ENCODE measurements at places on chromosomes 11 and 22. TPM values are rescaled to one million over a fixed set of nuclear protein-coding genes. Genes with fewer than 3 reads are reported as not detected.

ANO5 gene
- total RNA-seq = 0.22 TPM

NRXN2 gene
- total RNA-seq = not detected

NAALADL1 gene
- total RNA-seq = 12.3 TPM

CERK gene
- total RNA-seq = 80.6 TPM

RRP7A gene
- total RNA-seq = 24.4 TPM

CHEK2 gene
- total RNA-seq = 5.2 TPM

OR51B5 gene
- total RNA-seq = not detected

TRPM5 gene
- not detected for total RNA-seq

IGF2 gene
- 4.6 TPM for total RNA-seq

OR2AT4 gene
- not detected for total RNA-seq

FBXO7 gene
- total RNA-seq = 42.1 TPM

ANGPTL5 gene
- total RNA-seq = not detected
